GM13977 (cell line): ENCODE measurements at places on chromosomes 3 and 15.

- DNase-seq, result no peak
Observed at GRCh38 chr15:23014394-23015000, 24.9 kb downstream of the TUBGCP5 start.

- DNase-seq, result no peak
Observed at GRCh38 chr3:135905058-135905724, 60.3 kb upstream of the PPP2R3A start.

DNA sequence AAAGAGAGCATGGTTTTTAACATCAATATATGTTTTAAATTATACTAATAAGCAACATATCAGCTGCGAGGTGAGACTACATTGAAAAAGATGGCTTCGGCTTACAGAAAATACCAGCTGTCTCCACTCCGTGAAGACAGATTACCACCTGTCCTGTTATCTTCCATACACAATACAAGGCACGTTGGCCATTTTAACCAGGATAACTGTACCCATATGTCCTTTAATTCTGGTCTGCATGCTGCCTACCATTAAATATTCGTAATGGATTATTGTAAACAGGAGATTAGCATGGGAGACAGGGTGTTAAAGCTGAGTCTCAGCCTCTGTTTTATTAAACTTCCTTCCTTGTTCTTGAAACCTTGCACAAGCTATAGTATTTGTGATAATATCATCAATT, 855.5 kb downstream of the ROBO1 start:
- DNase-seq, result no peak

DNA sequence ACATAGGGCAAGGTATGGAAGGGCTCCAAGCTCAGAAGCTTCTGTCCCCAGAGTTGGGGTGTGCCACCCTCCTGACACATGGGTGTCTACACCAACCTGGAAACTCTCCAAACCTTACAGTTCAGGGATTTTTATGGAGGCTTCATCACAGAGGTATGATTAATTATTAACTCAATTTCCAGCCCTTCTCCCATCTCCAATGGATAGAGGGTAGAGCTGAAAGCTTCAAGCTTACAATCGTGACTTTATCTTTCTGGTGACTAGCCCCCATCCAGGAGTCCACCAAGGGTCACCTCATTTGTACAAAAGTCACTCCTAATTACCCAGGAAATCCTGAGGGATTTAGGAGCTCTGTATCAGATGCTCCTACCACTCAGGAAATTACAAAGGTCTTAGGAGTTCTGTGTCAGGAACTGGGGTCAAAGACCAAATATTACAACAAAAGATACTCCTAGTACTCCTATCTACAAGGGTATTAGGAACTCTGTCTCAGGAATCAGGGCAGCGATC, 62.7 kb downstream of the TFDP2 start:
- DNase-seq, result no peak

DNA sequence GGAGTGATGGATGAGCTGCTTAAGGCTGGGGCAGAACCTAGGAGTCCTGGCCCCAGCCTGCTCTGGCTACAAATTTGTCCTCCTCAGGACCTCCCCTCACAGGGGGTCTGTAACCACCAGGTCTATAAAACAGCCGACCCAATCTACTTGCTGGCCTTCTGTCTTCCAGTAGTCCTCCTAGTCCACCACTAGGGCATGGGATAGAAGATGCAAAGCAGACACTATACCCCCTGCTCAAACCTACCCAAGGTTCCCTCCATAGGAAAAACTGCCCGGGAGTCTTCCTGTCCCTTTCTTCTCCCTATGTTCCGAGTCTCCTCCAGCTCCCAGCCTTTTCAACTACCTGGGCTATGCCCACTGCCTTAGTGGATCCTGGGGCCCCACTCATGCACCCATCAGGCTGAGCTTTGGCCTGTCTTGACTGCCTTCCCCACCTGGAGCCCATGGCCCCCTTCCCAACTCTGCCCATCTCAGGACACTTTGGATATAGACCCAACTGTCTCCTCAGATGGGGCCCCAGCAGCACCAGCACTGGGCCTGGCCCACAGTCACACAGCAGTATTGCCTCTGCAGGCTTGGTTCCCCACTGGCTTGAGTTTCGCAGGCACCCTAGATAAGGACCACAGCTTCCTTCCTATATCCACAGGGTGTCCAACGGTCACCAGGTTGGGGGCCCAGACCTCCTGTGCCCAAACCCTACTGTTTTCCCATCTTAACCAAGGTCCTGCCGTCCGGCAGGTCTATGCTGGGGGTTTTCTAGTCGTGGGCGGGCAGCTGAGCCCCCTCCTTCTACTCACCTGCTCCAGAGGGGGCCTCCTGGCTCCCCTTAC, 1.1 kb downstream of the HYAL3 start:
- DNase-seq, result no peak

GRCh38 chr3:72553298-72553697, 294.9 kb downstream of the SHQ1 start:
- no peak for DNase-seq

DNA sequence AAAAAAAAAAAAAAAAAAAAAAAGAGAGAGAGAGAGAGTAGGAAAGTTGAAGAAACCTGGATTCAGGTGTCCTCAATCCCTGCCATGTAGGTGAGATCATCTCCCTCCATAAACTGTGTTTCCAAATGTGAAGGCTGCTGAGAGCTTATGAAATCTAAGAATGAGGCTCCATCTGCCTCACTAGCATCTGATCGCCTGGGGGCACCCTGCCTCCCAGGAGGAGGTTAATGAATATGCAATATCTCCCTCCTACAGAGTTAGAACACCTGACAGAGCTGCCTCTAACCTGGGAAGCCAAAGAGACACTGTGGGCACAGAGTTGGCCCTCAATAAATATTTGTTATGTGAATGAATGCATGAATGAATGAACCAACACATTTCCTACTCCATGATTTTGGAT, 23.8 kb upstream of the ZNF148 start:
- DNase-seq, result no peak

DNA sequence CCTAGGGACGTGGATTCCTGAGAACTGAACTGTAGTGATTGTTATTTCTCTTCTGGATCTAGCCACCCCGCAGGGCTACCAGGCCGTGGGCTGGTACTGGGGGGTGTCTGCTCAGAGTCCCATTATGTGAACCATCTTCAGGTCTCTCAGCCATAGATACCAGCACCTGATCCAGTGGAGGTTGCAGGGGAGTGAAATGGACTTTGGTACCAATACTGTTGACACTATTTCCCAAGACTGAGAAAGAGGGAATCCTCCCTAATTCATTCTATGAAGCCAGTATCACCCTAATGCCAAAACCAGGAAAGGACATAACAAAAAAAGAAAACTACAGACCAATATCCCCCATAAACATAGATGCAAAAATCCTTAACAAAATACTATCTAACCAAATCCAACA, 237.0 kb upstream of the AGTR1 start:
- no peak for DNase-seq

DNA sequence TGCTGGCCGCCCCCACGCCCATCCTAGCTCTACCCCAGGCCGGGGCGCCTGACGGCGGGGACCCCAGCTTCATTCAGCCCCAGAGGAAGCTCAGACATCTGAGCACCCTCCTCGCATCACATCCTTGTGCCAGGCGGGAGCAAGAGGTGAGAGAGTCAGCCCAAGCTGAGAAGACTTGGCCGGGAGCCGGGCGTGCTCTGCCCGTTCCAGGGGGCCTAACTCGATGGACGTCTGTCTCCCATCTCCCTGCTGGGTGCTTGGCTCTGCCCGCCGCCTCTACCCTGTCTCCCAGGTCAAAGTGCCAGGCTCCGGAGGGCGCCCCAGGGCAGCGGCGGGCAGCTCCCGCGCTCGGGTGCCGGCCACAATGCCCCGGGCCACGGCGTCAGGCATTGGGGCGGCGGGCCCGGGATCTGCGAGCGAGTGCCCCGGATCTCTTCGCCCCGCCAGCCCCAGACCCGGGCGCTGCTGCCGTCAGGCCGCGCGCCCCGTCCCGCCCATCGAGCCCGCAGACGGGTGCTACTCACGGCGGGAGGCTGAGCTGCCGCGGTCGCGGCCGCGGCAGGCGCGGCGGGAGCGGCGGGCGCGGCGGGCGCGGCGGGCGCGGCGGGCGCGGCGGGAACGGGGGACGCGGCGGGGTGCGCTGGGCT, 388 bp downstream of the DAPK2 start:
- no peak for DNase-seq

DNA sequence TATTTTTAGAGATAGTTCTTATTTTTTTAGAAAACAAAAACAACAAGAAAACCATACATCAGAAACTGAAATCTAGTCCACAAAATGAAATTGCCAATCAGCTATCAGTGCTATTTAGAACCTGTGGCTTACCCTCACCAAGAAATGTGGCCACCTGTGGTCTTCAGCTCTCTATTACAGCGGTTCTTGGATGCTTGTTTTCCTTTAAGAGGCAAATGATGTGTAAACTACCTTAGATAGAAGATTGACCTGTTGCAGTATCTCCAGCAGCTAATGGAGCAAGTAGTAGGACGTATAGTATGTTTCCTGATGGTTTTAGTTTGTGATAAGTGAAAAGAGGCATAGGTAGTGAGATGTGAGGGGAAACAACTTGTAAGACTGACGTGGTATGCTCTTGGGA, 21.2 kb downstream of the TFG start:
- no peak for DNase-seq
